ENCODE measurements at places on chromosomes 11 and 22. TPM values are rescaled to one million over a fixed set of nuclear protein-coding genes. Genes with fewer than 3 reads are reported as not detected.

Gene ESRRA
- total RNA-seq: 213 TPM

Gene SYT12
- 0.05 TPM for total RNA-seq

Gene SEPTIN3
- total RNA-seq: not detected

Gene OR8B4
- total RNA-seq: not detected

Gene FAM111B
- 1.1 TPM for total RNA-seq

Gene ANO5
- total RNA-seq: 79.7 TPM

Gene TMEM126B
- 55.4 TPM for total RNA-seq

Gene RASL10A
- total RNA-seq: 1.4 TPM

DNA sequence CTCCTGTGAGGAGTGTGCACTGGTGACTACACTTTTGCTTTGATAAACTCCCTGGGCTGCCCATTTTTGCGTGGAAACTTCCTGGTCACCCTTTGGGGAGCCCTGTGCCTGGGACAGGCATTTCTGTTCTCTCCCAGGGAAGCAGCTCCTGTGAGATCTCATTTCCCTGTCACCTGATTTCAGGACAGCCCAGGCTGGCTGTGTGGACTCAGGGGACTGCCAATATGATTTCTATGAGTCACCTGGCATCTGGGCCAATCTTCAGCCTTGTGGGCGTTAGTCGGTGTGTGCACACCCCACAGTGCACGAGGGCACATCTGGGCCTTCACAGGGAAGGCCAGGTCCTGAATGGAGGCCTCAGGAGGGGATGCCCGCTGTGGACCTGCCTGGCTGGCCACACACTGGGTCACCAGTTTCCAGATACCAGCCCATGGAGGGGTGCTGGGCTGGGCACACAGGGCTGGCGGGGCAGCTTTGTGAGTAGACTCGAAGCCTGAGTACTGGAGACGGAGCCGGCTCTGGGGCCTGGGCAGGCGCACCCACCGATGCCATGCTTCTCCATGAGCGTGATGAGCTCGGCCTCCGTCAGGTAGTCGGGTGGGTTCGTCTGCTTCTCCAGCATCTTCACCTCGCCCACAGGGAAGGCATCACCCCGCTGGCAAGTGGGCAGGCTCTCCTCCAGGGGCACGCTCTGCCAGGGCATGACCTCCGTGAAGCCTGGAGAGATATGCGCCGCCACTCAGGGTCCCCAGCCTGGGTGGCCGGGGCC is 9.4 kb upstream of the PPM1F start:
- no peak for DNase-seq

DNA sequence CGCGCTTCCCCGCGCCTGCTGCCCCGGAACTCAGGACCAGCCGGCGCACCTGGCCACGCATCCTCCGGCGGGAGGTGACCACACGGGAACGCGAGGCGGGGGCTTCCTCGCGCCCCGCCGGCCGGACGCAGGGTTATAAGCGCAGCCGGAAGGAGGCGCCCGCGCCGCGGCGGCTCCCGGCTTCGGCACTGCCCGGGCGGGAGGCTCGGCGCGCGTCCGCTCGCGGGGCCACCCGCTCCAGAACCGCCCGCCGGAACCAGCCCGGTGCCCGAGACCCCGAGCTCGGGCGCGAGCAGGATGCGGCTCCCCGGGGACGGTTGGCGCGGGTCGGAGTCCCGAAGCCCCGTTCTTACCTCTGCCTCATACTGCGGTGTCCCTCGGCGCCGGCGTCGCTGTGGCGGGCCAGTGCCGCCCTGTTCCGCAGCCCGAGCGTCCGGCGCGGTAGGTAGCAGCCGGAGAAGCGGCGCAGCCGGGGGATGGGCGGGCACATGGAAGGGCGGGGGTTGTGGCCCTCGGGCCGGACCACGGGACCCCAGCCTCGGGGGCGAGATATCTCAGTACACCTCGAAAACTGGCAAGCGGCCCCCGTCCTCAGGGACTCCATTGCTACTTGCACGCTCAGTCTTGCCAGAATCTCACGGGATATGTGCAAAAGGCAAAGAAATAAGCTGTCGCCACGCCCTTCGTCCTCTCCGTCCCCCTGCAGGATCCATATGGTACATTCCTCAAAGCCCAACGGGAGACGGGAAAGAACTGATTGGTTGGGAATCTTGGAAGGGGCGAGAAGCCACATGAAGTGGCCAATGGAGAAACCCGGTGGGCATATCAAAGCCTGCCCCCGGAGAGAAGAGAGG is 23.1 kb downstream of the MICAL3 start:
- peak; percentile 89 for DNase-seq

GRCh38 chr11:76232026-76232665 is 25.8 kb upstream of the WNT11 start:
- no peak for DNase-seq

DNA sequence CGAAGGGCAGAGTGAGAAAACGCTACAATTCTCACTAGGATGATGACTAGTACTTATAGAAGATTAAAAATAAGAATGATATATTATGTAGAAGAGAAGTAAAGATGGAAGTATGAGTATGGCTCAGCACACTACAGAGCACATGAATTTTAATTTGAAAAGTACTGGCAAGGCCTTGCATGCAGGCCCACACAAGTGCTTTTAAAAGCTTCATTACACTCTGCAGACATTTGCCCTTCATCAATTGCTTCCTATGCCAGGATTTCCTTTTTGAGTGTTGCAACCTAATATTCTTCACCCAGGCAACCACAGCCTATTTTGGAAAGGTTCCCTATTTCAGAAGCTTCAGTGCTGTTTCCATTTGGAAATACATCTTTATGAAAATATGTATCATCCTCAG is 81.1 kb downstream of the LARGE2 start:
- no peak for DNase-seq

GRCh38 chr22:34067031-34067430 is 146.8 kb upstream of the LARGE1 start:
- DNase-seq: no peak

GRCh38 chr11:44927174-44927661 is 23.5 kb downstream of the TP53I11 start:
- DNase-seq: peak; percentile 61

- DNase-seq: no peak
Observed at GRCh38 chr22:21632237-21632895, at the start of gene CCDC116. Gene CCDC116, plus strand, starts transcription at chr22:21632760. Its CDS starts 422 bp downstream, at chr22:21633182.

DNA sequence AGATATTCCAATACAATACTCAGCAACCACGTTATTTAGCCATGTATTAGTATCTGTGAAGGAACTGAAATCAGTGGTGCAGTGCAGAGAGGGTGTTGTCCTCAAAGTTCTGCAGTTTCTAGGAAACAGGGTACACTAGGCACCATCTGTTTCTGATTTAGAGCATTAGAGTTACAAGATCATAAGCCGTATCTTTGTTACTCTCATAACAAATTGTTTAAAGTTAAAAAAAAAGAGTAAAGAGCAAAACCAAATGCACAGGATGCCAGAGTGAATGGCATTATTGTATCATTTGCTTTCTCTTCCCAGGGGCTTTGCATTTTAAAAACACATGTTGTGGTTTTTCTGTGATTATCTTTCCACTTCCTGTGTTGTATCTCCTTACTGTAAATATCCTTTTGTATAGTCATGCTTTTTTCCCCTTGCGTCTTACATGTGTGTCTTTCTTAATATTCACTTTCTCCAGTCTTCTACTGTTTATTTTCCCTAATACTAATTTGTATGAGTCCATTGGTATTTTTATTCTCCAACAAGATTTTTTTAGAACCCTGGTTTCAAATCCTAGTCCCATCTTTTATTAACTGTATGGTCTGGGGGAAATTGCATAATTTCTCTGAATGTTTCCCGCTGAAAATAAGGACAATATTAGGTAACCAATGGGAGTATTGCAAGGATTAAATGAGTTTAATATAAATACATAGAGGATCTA is 15.2 kb upstream of the NUP160 start:
- DNase-seq: no peak

DNA sequence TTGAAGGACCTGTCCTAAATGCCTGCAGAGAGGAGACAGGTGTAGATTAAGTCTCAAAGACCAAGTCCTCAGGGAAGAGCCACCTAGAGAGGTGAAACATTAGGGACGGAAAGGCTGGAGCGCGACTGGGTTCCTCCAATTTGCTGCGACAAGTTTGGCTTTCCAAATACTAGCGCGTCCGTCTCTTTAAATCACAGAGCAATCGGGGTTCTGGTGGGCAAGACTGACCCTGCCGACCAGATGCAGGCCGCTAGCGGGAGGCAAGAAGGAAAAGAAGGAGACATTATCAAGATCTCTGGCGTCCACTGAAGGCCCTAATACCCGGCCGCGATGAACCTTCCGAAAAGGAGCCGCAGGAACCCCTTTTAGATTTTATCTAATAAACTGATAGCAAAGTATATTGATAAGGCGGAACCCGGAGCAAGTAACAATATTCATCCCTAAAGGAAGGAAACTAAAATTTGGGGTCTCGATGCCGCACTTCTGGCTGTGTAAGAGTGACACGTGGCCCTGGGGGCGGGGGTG is 128.2 kb upstream of the C11orf58 start:
- DNase-seq: no peak

DNA sequence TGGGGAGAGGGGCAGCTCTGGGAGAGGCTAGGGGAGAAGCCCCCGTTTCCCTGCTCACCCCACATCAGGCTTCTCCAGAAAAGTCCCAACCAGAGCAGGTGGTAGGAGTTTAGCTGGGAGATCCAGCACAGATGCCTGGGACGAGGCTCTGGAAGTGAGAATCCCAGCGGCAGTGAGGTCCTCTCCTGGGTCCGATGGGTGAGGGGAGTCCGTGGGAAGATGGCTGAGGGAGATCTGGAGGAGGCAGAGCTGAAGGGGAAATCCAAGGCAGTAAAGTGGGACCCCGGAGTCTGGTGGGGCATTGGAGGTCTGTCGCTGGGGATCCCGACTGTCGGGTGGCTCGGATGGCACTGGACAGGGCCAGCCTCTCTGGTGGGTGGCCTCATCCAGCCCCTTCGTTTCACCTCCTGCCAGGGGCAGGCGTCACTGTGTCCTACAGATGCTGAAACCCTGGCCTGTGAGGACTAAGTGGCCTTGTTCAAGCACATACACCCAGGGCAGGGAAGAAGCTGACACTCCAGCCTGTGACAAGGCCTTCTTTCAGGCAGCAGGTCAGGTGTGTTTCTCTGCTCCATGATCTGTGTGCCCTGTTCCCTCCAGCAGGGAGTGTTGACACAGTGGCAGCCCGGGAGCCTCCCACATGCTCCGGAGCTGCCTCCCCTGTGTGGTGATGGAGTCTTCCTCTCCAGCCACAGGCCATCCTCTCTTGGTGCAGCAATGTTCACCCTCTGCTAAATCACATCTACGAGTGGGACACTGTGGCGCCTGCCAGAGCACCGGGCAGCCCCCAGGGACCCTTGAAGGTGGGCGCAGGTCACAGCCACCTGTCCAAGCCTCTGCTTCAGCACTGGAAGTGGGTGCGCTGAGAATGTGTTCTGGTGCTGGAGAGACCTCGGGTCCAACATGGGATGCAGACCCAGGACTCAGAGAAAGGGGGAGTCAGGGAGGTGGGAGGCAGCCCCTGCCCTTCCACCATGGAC is 850.8 kb downstream of the BRD1 start:
- DNase-seq: no peak

GRCh38 chr11:105573091-105573490 is 36.8 kb upstream of the GRIA4 start:
- no peak for DNase-seq

- DNase-seq: peak; percentile 51
Observed at GRCh38 chr11:61718621-61719302, 33.7 kb upstream of the MYRF start.

DNA sequence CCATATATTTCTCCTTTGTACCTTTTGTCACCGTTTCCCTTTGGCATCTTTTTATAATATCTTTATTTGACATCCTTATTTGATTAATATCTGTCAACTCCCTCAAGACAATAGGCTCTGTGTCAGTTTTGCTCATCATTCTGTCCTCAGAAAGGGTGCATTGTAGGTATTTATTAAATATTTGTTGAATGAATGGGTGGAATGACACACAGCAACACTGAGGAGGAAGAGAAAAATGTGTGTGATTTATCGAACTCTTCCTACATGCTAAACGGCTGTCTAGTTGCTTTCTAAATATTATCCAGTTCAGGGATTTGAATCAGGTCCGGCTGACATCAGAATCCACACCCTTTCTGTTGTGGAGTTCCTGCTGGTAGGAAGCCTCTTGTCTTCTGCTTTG is 98.2 kb downstream of the NAV2 start:
- DNase-seq: no peak

DNA sequence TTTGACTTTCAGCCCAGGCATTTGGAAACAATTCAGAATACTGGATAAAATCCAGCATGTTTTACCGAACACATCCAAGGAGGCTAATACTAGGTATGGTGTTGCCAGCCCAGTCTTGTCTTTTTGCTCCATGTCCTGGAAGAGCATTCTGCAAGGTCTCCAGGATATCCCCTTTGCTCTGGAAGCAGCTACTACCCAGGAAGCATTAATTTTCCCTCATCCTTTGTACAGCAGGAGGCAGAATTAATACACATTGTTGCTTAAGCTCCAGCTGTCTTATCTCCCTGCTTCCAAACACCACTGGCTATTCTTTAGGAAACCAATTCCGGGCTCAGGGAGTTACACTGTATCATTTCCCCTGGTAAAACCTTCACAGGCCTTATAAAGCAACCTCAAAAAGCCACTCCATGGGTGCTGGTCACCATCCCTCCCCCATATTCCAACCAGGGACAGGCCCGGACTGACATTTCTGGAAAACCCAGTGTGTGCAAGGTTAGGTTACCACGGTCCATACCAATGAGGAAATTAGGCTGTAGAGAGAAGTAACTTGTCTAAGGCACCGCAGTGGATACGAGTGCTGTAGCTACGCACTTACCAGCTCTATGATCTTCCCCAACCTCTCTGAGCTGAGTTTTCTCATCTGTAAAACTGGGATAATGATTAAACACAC is 1.5 kb upstream of the UBASH3B start:
- DNase-seq: no peak

DNA sequence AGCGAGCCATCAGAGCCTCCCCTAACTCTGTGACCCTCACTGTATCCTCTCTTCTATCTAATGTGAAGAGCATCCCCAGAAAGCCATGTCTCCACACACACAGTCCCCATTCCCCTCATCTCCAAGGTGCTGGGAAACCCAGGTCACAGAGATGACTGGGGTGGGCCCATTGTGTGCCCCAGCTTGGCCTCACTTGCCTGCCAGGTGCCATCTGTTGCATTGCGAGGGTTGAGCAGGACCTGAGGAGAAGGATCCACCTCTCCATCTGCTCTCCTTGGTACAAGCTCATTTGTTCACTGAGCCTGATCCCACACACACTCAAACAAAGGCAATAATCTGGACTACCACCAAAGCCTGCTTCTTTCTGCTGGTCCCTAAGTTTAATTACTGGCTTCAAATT is 118.8 kb downstream of the SPATA19 start:
- DNase-seq: no peak

DNA sequence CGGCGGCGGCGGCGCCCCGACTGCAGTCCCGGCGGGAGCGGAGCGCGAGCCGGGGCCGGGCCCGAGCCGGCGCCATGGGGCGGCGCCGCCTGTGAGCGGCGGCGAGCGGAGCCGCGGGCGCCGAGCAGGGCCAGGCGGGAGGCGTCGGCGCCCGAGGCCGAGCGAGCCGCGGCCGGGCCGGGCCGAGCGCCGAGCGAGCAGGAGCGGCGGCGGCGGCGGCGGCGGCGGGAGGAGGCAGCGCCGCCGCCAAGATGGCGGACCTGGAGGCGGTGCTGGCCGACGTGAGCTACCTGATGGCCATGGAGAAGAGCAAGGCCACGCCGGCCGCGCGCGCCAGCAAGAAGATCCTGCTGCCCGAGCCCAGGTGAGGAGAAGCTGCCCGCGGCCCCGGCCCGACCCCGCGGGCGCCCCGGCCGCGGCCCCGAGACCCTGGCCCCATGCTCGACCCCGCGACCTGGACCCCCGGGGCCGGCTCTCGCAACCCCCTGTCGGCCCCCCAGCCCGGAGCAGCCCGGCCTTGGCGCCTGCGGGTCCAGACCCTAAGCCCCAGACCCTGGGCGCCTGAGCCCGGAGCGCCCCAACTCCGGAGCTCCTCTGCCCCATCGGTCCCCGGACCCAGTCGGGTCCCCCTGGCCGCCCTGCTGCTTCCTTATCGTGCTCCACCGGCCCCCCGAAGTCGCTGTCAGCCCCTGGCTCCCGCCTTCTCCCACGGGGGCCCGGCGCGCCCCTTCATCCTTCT is at the start of gene GRK2:
GRK2 (plus strand) TSS at position 25 of the 739 bp plus-strand sequence; CDS start at position 252, 227 bp downstream.
- no peak for DNase-seq
